ENCODE measurements at places on chromosomes 5 and 9. TPM values are rescaled to one million over a fixed set of nuclear protein-coding genes. Genes with fewer than 3 reads are reported as not detected.

Gene PRDM9
- 0.12 TPM for total RNA-seq

Gene AQP3
- 9.6 TPM for total RNA-seq

Gene ACOT12
- not detected for total RNA-seq

Gene ARHGEF39
- total RNA-seq, result 4.1 TPM

GRCh38 chr5:33832404-33833236 lies 59.2 kb downstream of the ADAMTS12 start:
- DNase-seq, result no peak

DNA sequence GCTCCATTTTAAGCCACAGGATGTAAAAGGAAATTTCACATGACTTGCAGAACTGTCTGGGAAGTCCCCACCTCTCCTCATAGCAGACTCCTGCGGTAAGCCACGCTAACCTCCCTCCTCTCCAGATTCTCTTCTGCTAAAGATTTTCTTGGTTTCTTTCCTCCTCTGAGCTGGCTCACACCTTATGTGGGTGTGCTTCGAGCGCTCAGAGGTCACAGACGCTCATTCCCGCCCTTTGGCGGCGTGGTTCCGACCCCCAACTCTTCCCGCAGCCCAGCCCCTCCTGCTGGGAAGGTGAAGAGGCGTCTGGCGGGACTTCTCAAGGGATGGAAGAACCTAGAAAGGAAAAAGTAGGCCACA lies 32.9 kb upstream of the CDK20 start:
- no peak for DNase-seq

DNA sequence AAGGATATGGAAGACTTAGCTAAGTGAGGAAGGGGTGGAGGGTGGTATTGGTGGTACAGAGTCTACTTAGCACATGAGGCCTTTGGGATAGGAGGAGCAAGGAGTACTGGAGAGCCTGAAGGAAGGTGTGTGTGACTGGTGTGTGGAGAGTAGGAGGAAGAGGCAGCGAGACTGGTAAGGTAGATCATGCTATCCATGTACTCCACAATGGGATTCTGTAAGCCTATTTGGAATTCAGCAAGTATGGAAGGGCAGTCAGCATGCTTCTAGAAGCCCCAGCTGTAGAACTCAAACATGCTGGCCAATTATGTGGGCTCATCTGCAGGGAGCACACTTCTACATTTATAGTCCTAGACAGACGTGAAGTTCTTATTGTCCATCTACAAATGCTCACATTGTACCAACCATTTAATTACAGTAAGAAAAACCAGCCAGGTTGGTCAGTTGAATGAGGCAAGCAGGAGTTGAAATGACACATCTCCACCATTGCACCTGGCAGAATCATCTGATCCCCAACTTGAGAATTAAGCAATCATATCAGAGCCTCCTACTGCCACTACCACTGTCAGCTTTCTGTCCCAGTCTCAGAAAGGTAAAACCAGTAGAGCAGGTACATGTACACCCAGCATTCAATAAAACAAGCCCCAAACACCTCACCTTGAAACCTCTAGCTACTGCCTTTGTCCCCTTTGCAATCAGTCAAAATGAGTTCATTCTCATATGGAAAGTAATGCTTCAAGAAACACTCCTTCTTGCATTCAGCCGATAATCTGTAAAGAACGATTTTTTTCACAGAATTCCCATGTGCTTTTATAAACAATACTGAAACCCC lies 60.9 kb upstream of the GLRX start:
- no peak for DNase-seq

- DNase-seq, result no peak
These were observed 96.3 kb downstream of the PCDH1 start for GRCh38 chr5:141781910-141782309.

- DNase-seq, result no peak
These were observed 49.6 kb upstream of the ITGA1 start for GRCh38 chr5:52738095-52738506.

DNA sequence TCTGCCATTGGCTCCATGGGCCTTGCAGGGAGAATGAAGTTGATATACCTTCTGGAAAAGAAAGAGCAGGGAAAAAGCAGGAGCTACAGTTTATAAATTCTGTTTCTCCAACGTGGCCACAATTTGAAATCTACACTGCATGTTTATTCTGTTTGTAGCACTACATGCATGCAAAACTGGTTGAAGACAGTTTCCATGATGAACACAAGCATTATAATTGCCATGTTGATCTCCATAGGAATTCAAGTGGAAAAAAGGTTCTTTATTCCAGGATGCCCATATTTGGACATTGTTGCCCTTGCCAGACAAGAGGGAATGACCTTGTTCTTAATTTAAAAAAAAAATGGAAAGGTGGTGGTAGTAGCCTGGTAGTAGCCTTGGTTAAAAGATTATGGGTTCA lies 69.2 kb upstream of the PALM2AKAP2 start:
- DNase-seq, result no peak

DNA sequence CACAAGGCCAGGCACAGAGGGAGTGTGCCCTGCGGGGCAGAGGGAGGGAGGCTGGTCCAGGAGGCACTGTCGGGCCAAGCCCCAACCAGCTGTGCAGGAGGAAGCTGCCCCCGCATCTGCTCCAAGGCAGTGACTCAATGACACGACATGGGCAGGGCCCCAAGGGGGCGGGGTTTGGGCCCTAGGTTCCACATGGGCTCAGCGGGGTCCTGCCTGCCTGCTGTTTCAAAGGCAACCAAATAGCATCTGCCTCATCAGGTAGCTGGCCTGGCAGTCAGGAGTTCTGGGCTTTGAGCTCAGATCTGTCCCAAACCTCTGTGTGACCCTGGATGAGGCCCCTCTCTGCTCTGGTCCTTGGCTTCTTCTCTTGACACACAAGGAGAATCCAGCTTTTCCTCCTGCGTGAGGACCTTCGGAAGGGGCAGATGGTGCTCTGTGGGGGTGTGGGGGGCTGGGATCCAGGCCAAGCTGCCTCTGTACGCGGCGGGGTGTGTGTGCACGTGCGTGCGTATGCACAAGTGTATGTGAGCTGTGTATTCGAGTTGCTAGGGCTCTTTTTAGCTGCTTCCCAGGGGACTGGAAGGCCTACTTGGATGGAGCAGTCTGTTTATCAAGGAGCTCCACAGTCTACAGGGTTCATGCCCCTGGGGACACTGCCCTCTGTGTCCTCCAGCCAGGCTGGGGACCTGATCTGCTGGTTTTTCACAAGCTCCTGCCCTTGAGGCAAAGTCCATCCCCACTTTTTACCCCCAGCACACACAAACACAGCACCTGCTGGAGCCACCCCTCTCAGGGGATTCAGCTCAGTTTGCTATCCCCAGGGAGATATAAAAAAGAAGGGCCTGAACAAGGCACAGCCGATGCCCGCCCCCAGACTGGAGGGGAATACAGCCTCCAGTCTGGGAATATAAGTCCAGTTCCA lies 138.9 kb downstream of the RGS3 start:
- peak; percentile 22 for DNase-seq

- DNase-seq, result no peak
These were observed 7.6 kb downstream of the ITK start for GRCh38 chr5:157188270-157188669.

DNA sequence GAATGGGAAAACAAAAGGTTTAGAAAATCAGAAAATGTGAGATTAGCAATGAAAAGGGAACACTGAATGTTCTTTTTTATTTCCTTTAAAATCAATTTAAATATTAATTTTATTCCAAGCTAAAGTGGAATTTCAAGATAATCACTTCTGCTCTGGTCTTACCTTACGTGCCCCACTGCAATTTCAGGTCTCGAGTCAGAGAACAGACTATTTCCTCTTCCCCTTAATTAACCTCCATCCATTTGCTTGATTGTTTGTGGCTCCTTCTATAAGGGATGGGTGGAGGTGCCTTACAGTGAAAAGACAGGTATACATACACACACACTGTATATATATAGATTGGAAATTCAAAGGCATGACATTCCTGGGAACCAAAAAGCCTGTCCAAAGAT lies 137.1 kb downstream of the SUSD1 start:
- no peak for DNase-seq

GRCh38 chr5:116740771-116741170 lies 166.1 kb upstream of the SEMA6A start:
- DNase-seq, result no peak

- DNase-seq, result no peak
These were observed 49.6 kb downstream of the NSUN2 start for GRCh38 chr5:6583049-6583880.
